Psoas muscle (tissue), 8 donors: ENCODE measurements at places on chromosomes 1 and 21. TPM values are rescaled to one million over a fixed set of nuclear protein-coding genes. Genes with fewer than 3 reads are reported as not detected.

Gene POMGNT1
- total RNA-seq = 96.9 TPM

Gene CRB1
- 1.3 TPM for total RNA-seq

Gene TSTD1
- 2.5 TPM for total RNA-seq

Gene NKAIN1
- 5.3 TPM for total RNA-seq

Gene VANGL1
- 1.8 TPM for total RNA-seq

Gene ST6GALNAC5
- total RNA-seq = 0.07 TPM

Gene KRTAP19-3
- total RNA-seq = 1.1 TPM

Gene GSTM5
- 5.0 TPM for total RNA-seq

DNA sequence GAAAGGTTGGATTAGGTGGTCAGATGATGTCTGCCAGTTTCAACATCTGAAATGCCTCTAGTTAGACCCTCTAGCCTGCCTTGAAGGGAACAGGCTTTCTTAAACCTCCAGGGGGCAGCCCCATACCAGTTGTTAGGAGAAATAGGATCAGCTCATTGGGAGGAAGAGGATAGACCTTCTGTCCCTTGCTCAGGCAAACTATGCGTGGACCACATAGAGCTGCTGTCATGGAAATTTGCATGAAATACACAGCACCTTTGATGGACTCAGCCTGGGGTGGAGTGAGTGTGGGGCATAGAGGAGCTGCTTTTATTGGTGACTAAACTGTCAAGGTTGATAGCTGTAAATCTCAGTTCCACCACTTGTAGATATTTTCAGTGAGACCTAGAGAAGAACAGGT lies 38.4 kb upstream of the SPAG17 start:
- no peak for DNase-seq

DNA sequence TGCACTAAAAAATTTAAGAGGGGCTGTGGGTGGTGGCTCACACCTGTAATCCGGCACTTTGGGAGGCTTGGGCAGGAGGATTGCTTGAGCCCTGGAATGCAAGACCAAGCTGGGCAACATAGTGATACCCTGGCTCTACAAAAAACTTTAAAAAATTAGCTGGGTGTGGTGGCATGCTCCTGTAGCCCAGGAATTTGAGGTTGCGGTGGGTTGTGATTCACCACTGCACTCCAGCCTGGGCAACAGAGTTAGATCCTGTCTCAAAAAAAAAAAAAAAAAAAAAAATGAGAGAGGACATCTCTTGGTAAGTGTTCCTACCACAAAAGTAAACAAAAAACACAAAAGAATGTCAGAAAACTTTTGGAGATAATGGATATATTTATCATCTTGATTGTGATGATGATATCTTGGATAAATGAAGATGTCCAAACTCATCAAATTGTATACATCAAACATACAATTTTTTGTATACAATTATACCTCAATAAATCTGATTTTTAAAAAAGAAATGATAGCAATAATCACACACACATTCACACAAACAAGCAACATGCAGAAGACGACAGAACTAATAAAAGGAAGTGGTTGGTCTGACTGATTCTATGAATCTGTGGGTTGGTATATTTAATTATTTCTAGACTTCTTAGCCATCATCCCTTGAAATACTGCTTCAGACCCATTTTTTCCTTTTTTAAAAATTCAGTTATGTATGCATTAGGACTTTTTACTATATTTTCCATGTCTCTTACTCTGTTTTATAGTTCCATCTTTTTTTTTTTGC lies 465.9 kb downstream of the PLA2G4A start:
- DNase-seq = no peak

DNA sequence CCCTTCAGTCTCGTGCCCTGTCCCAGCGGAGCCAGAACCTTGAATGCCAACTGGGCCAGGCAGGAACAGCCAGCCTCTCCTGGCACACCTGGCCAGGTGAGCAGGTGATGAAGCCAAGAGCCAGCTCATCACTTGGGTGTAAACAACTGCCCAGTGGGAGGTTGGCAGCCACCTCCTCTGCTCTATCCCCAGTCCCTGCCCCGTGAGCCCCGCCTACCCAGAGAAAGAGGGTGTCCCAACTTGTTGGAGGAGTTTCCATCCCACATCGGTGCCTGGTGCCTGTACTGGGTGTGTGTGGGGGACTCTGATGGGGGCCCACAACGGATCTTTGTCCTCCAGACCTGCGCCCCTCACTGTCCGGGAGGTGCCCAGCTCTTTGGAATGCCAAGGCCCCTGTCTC lies 17.8 kb upstream of the FAM131C start:
- no peak for DNase-seq

GRCh38 chr21:41611966-41612606 lies 104.1 kb upstream of the TMPRSS2 start:
- no peak for DNase-seq

DNA sequence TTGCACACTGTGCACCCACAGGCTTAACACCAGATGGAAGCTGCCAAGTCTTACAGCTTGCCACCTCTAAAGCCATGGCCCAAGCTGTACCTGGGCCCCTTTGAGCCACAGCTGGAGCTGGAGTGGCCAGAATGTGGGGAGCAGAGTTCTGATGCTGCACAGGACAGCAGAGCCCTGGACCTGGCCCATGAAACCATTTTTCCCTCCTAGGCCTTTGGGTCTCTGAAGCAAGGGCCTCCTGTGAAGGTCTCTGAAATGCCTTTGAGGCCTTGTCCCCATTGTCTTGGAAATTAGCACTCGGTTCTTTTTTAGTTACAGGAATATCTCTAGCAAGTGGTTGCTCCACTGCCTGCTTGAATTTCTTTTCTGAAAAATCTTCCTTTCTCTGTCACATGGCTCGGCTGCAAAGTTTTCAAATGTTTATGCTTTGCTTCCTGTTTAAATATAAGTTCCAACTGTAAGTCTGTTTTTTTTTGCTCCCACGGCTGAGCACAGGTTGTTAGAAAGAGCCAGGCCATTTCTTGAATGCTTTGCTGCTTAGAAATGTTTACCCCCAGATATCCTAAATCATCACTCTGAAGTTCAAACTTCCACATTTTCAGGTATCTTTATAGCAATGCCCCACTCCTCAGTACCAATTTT lies 156.8 kb upstream of the GORAB start:
- no peak for DNase-seq

DNA sequence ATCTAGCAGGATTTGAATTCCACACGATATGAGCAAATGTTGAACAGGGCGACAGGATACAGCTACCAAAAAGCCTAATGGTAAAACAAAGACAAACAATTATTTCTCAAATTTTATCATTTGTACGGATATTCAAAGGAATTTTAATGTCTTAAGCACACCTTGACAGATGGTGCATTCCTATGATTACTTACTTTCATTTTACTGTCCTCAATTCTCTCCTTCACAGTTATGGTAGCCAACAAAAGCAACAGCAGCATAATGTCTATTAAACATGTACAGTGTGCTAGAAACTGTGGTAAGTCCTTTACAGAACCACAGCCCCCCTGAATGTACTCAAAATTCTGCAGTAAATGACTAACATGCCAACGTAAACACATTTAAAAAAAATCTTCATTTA lies 365.8 kb downstream of the SMYD3 start:
- DNase-seq = no peak

DNA sequence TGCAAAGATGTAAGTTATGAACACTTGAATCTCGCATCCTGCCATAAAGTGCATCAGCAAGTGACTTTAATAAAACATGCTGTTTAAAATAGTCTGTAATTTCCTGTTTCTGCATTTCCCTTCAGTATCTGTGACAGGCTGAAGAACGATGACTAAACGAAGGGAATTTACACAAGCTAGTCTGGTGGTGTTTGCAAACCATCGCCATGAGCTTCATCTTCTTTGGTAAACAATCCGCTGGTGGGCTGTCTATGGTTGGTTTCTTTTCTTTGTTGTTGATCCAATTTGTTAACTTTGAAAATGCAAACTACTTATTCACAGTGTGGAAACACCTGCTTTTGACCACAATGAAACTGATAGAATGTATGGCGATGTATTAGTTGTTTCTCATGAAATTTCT lies 13.9 kb downstream of the SERTAD4 start:
- no peak for DNase-seq

GRCh38 chr21:33033094-33033951 lies 7.6 kb downstream of the OLIG2 start:
- no peak for DNase-seq

DNA sequence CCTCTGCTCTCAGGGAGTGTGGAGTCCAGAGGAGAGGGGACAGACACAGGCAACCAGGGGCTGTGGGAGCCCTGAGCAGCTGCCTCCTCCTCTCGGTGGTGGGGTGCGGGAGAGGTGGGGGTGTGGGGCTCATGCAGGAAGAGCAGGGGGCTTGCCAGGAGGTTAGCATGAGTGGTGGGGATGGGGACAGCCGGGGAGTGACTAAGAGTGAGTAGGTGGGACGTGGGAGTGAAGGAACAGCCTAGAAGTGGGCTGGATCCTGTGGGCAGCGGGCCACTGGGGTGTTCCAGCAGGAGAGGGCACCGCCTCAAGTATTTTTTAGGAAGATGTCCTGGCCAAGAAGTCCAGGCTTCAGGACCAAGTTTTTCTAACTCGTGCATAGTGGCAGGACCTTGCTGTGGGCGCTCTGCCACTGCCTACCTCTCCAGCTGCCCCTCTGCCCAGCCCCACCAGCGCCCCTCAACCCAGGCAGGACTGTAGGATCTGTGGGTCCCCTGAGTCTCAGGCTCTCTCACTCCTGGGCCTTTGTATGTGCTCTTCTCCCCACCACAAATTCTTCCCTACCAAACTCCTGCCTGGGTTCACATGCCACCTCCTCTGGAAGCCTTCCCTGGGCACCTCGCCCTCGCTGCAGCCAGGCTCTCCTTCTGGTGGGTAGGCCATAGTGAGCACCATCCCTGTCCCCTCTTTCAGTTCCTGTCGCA lies 18.8 kb upstream of the LHX4 start:
- DNase-seq = no peak

DNA sequence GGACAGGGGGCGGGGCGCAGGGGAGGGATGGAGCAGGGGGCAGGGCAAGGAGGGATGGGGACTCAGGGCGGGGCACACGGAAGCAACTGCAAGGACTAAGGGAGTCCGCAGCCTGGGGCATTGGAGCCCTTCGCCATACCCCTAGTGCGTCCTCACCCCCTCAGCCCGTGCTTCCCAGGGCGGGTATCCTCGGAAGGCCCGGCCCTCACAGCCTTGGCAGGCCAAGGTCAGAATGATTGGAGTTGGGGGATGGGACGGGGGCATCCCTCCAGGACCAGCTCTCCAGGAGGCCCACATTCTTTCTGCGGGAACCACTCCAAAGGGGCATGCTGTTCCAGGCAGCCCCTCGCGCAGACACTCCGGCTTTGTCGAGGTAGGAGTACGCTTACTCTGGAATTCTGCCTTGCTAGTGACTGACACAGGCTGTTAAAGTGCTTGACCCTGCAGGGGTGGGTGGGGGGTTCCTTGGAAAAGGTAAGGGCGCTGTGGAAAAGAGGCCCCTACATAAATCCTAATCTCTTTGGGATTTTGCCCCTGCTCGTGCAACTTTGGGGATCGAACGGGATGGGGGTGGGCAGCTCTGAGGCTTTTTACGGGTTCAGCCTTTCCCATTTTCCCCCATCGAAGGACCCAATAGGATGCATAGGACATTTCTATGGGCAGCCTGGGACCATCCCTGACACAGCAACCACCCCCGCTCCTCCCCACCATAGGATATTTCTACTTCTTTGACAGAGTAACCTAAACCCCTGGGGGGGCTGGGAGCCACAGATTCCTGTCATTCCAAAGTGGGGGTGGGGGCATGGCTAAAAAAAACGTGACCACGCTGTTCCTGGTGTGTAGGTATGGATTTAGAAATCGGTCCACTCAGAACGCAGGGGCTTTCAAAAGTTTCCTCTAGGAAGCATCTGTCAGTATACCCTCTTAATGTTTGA lies 738 bp upstream of the TRIM11 start:
- no peak for DNase-seq

DNA sequence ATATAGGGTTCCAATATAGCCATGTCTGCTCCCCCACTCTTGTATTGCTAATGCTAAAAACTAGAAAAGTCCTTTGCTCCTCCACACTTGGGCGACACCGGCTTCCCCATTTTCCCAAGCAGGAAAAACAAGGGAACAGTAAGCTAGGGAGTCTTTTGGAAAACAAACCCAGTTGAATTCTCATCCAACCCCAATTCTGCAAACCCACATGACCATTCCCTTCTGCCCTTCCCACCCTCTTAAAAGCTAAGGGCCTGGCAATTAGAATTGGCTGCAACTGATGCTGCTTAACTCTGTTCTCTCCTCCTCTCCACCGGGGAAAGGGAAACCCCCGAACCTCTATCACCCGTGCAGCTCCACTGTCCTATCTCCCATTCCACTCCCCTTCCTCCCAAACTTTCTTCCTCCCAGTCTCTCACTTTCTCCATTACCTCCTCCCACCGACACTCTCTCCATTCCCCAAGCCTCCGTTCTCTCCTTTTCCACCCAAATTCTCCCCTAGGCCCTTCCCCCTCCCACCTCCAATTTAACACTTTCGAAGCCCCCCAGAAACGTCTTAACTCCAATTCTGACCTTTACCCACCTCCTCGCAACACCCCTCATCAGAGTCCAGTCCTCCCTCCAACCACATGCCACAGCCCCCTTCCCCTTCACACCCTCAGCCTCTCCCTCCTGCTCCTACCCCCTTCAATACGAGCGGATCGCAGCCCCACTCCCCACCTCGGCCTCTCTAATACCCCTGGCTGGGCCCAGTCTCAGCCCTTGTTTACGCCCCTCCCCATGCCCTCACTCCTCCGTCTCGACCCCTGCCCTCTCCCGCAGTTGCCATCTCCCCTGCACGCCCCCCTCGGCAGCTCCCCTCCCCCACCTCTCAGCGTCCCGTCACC lies 701 bp downstream of the DEDD start:
- no peak for DNase-seq

GRCh38 chr1:50930965-50931737 lies 28.9 kb downstream of the FAF1 start:
- no peak for DNase-seq

GRCh38 chr21:40733024-40733397 lies 113.9 kb downstream of the DSCAM start:
- DNase-seq = no peak

DNA sequence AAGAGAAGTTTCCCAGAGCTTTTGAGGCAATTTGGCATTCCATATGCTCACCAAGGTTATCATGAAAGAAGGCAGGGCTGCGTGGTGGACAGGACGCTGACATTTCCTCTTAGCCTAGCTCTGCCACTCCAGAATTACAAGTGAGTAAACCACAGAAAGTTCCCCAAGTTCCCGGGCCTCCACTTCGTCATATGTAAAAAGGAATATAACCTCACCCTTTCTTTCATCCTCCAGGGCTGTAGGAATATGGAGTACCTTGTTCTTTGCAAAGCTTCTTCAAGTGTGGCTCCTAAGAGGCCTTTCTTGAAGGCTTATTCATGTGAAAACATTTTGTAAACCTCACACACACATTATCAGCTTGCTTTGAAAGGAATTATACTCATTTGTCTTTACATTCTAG lies 210.2 kb downstream of the GREM2 start:
- DNase-seq = no peak

GRCh38 chr1:91732291-91733107 lies 153.5 kb downstream of the TGFBR3 start:
- DNase-seq = no peak

GRCh38 chr1:223022641-223023473 lies 120.2 kb downstream of the TLR5 start:
- DNase-seq = no peak
